Liver (tissue), 10 donors: ENCODE measurements at places on chromosomes 5 and 9. TPM values are rescaled to one million over a fixed set of nuclear protein-coding genes. Genes with fewer than 3 reads are reported as not detected.

COL27A1 gene
- 10.7 TPM for polyA plus RNA-seq

PTGES gene
- 0.07 TPM for polyA plus RNA-seq

ARL10 gene
- polyA plus RNA-seq: 0.93 TPM

EQTN gene
- not detected for polyA plus RNA-seq

PCDHGA2 gene
- 0.46 TPM for polyA plus RNA-seq

FRRS1L gene
- not detected for polyA plus RNA-seq

TMEM232 gene
- 0.61 TPM for polyA plus RNA-seq

SMIM27 gene
- 2.6 TPM for polyA plus RNA-seq

SHISAL2B gene
- not detected for polyA plus RNA-seq

CHSY3 gene
- polyA plus RNA-seq: 0.40 TPM

GRCh38 chr5:124919076-124919475 is 172.6 kb upstream of the ZNF608 start:
- H3K4me1 ChIP-seq: no peaks in the 10 kb centered on the region
- no peaks in the 10 kb centered on the region for H3K27me3 ChIP-seq
- H3K36me3 ChIP-seq: no peaks in the 10 kb centered on the region
- DNase-seq: no peak
- H3K27ac ChIP-seq: no peak overlapping the region

DNA sequence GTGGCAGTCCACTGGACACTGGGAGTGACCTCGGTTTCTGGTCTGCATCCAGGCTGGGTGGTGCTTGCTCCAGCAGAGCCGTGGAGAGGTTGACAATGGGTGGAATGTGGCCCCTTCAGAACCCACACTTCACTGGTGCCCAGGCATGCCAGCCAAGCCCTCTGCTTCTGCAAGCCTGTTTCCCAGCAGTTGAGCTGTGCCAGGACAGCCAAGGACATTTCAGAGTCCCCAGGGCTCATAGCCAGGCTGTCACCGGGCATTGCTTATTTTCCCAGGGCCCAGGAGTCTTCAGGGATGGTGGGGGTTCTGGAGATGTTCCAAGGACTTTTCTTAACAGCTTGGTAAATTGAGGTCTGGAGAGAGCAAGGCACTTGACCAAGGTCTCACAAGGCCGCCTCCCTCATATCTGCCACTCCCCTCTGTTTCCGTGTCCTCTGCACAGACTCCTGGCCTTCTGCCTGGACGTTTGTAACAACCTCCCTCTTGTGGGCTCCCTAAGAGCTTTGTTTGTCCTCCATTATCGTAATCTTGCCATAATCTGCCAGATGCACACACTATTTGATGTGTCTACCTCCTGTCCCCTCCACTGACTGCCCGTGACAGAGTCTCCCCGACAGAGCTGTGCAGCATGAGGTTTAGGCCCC is 3.8 kb upstream of the NDST1 start:
- no peaks in the 10 kb centered on the region for H3K27me3 ChIP-seq
- no peak overlapping the region for H3K4me3 ChIP-seq
- peaks cover 76% of the 10 kb centered on the region for H3K4me1 ChIP-seq

- H3K27ac ChIP-seq: no peak overlapping the region
- no peak for DNase-seq
These were observed 725.3 kb upstream of the PTPRD start for GRCh38 chr9:11338130-11338529.

DNA sequence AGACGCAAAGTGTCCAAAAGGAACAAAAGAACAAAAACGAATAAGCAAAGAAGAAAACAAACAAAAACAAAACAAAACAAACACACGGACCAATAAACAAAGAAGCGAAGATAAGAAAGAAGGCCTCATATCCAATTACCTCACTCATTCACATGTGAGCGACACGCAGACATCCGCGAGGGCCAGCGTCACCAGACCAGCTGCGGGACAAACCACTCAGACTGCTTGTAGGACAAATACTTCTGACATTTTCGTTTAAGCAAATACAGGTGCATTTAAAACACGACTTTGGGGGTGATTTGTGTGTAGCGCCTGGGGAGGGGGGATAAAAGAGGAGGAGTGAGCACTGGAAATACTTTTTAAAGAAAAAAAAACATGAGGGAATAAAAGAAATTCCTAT is 28.3 kb upstream of the WWC1 start:
- DNase-seq: no peak
- H3K27me3 ChIP-seq: no peaks in the 10 kb centered on the region
- no peak overlapping the region for H3K27ac ChIP-seq
- H3K4me3 ChIP-seq: no peak overlapping the region

GRCh38 chr9:134252084-134252830 is 74.0 kb upstream of the RXRA start:
- no peak overlapping the region for H3K4me3 ChIP-seq
- no peak for DNase-seq
- no peaks in the 10 kb centered on the region for H3K36me3 ChIP-seq
- no peak overlapping the region for H3K27ac ChIP-seq

DNA sequence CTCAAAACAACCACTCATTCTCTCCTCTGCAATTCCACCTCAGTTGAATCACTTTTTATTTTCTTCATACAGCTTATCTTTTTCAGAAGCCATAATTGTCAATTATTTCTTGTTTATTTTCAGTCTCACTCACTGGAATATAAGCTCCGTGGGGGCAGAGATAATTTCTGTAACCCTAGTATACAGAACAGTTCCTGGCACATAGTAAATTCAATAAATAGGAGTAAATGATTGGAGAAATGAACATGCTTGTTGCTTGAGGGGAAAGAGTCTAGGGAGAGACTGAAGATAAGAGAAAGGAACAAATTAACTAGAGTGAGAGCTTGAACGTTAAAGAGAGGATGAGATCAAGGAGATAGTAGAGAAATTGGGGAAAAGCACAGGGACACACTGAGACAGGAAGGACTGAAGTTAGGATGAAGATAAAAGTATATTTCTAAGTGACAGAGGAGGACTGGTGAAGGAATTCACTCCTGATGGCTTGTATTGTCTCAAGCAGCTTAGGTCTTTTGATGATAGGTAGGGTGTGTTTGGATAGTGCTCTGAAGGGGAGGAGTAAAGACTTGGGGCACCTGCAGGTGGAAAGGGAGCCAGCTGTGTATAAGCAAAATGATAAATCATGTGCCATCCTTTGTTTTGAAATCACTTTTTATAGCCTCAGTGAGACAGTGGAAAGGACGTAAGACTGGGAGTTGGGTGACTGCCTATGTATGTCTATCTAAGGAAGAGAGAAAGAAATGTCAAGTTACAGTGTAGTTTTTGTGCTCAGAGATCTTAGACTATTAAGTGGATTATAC is 2.2 kb downstream of the NAA35 start:
- H3K4me3 ChIP-seq: no peak overlapping the region
- H3K27me3 ChIP-seq: no peaks in the 10 kb centered on the region
- H3K4me1 ChIP-seq: peaks cover 11% of the 10 kb centered on the region
- no peak overlapping the region for H3K27ac ChIP-seq

- H3K27ac ChIP-seq: no peak overlapping the region
- H3K27me3 ChIP-seq: no peaks in the 10 kb centered on the region
- no peak overlapping the region for H3K4me3 ChIP-seq
- H3K4me1 ChIP-seq: no peaks in the 10 kb centered on the region
- DNase-seq: no peak
- H3K36me3 ChIP-seq: no peaks in the 10 kb centered on the region
These were observed 374.9 kb upstream of the IRX1 start for GRCh38 chr5:3220638-3221288.

DNA sequence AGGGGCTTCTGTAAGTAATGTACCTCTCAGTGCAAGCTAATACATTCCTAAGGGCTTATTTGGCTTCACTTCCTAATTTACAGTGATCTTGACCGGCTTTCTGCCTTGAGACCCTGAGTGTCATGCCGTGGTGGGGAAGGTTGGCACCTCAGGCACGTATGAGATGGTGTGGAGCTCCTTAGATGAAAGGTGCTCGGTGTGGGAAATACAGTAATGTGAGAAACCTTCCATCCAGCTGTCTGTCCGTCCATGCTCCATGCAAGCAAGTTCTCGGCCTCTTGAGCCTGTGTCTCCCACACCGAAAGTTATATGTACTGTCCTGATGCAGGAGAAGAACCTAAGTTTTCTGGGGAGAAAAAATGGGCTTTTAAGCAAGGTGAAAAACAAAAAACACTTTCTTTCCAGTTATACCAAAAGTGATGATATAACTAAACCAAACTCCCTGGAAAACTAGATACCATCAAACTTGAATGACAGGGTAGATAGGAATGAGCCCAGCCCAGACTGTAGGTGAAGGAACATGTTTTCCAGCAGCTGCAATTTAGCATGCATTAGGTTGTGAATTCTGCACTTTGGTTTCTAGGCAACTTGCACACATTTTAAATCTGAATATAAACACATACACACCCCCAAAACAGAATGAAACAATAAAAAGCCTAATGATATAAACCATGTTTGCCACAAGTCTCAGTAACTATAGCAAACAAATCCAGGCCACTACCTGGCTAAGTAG is 279.6 kb downstream of the FANCC start:
- no peak overlapping the region for H3K27ac ChIP-seq
- H3K4me3 ChIP-seq: no peak overlapping the region
- peaks cover 26% of the 10 kb centered on the region for H3K4me1 ChIP-seq
- no peak for DNase-seq

- H3K4me3 ChIP-seq: no peak overlapping the region
- peaks cover 3% of the 10 kb centered on the region for H3K4me1 ChIP-seq
- H3K27me3 ChIP-seq: no peaks in the 10 kb centered on the region
- no peaks in the 10 kb centered on the region for H3K36me3 ChIP-seq
- no peak overlapping the region for H3K27ac ChIP-seq
- no peak for DNase-seq
These were observed 76.0 kb upstream of the HSPA9 start for GRCh38 chr5:138651058-138651766.

GRCh38 chr5:166722939-166723338 is 1568.5 kb upstream of the WWC1 start:
- no peak overlapping the region for H3K27ac ChIP-seq
- peaks cover 3% of the 10 kb centered on the region for H3K4me1 ChIP-seq
- no peak overlapping the region for H3K4me3 ChIP-seq
- H3K27me3 ChIP-seq: no peaks in the 10 kb centered on the region

- no peak overlapping the region for H3K27ac ChIP-seq
- no peaks in the 10 kb centered on the region for H3K27me3 ChIP-seq
- H3K36me3 ChIP-seq: no peaks in the 10 kb centered on the region
- DNase-seq: no peak
These were observed 159.9 kb upstream of the RAI14 start for GRCh38 chr5:34496260-34496691.

DNA sequence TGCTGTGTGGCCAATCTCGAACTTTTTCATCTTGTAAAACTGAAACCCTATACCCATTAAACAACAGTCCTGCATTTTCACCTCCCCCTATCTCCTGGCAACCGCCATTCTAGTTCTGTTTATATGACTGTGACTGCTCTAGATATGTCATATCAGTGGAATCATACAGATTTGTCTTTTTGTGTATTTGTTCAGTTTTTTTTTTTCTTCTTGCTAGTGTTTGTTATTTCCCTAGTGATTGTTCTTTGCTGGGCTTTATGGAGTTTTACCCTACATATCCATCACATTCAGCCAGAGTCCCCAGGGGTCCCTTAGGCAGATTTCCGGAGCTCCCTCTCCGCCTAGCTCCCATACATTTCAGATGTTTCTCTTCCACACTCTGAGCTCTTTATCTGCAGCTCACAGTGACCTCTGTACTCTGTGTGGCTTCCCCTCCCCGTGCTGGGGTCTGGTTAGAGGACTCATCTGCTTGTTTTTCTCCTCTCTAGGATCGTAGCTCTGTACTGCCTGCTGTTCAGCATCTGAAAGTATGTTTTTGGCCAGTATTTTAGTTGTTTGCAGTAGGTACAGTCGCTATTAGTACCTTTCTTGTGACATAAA is 25.1 kb upstream of the CARTPT start:
- no peaks in the 10 kb centered on the region for H3K4me1 ChIP-seq
- H3K36me3 ChIP-seq: no peaks in the 10 kb centered on the region
- H3K4me3 ChIP-seq: no peak overlapping the region
- no peak overlapping the region for H3K27ac ChIP-seq
- peak; percentile 50 for DNase-seq

- H3K4me1 ChIP-seq: peaks cover 15% of the 10 kb centered on the region
- no peak for DNase-seq
- no peak overlapping the region for H3K4me3 ChIP-seq
- no peak overlapping the region for H3K27ac ChIP-seq
- no peaks in the 10 kb centered on the region for H3K27me3 ChIP-seq
- H3K36me3 ChIP-seq: no peaks in the 10 kb centered on the region
These were observed 2.2 kb upstream of the DNAJB5 start for GRCh38 chr9:34987160-34987901.

GRCh38 chr5:145946112-145946861 is 9.9 kb downstream of the SH3RF2 start:
- DNase-seq: no peak
- no peak overlapping the region for H3K4me3 ChIP-seq
- no peaks in the 10 kb centered on the region for H3K36me3 ChIP-seq
- peak overlapping the region; percentile 56 for H3K27ac ChIP-seq
- H3K4me1 ChIP-seq: peaks cover 38% of the 10 kb centered on the region

DNA sequence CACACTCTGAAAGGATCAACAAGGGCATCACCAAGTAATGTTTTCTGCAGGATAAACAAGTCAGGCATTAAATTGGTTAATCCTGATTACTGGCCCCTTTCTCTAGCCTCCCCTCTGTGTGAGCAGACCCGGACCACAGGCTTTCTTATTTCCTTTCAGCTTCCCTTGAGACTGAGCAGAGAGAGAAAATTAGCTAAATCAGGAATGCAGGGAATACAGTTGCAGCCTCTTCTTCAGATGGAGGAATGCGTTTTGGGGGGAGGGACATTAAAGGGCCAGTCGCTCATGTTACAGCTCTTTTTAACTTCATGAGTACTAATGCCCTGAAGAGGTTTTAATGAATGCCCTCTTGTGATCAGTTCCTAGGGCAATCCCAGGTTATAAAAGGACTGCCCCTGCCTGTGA is 19.8 kb downstream of the PCDHAC2 start:
- H3K4me1 ChIP-seq: no peaks in the 10 kb centered on the region
- no peak overlapping the region for H3K27ac ChIP-seq
- H3K36me3 ChIP-seq: no peaks in the 10 kb centered on the region
- H3K27me3 ChIP-seq: peaks cover 6% of the 10 kb centered on the region

DNA sequence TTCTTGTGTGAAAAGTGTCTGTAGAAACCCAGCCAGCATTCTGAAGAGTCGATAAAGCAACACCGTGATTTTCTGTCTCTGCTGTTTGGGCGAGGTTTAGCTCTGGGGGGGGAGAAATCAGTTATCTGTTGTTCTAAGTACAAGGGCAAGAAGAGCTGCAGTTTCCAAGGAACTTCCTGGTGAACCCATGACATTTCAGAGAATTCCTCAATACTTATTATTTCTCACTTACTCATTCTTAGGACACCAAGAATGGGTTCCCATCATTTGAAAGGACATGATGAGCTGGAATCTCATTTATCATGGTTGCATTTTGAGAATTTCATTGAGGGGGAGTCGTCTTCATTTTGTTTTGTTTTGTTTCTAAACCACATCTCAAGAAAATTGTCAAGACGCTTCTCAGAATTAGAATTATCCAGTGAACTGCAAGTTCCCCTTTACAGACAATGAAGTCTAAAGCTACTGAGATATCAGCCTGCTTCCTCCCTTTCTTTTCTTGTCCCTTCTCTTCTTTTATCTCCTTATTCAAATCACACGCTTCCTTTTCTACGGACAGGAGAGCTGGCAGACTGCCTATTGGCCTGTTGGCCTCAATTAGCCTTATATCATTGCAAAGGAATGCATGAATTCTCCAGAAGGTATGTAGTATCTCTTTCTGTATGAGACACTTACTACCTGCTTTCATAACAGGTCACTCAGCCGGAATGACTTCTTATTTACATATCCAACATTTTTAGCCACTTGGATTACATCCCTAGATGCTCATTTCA is 53.7 kb downstream of the ZNF462 start:
- no peak overlapping the region for H3K4me3 ChIP-seq
- no peak for DNase-seq
- no peaks in the 10 kb centered on the region for H3K27me3 ChIP-seq

- no peaks in the 10 kb centered on the region for H3K4me1 ChIP-seq
- no peaks in the 10 kb centered on the region for H3K36me3 ChIP-seq
- DNase-seq: no peak
- no peaks in the 10 kb centered on the region for H3K27me3 ChIP-seq
- no peak overlapping the region for H3K27ac ChIP-seq
- no peak overlapping the region for H3K4me3 ChIP-seq
These were observed 13.1 kb upstream of the IFNA14 start for GRCh38 chr9:21252721-21253547.
